ENCODE measurements at places on chromosomes 6 and 20.
A peak's percentile ranks its signal among the peaks of the same experiment; 100 is the strongest.

GRCh38 chr20:52190437-52191131 is 995 bp downstream of the ZFP64 start:
- DNase-seq: peak; percentile 29

DNA sequence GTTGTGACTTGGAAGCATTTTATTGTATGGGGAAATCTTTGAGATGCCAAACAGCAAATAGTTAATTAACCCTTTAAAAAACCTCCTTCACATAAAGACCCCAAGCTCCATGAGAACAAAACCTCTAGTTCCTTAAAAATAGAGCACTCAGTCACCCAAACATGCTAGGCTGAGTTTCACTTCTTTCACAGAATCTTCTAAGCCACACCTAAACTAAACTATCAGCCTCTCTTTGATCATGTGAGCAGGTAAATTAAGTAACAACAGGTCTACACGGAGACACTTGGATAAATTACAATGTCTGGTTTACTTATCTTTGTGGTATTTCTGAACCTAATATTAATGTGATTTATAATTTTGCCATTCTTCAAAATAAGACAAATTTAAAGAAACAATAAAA is 205.2 kb upstream of the MARCKS start:
- no peak for DNase-seq

DNA sequence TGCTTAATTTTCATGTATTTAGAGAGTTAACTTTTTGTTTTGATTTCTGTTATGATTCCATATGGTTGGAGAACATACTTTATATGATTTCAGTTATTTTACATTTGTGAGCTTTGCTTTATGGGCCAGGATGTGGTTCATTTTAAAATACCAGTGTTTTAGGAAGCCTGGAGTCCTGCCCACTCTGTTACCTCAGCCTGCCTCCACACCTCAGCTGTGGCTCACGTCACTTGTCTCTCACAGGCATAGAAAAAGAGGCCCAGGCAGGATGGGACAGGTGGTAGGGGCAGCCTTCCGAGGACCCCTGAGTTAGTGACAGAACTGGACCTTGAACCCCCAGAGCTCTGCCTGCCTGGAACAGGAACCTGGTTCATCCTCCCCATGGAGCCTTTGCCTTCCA is 16.0 kb downstream of the PSMF1 start:
- no peak for DNase-seq

- DNase-seq: no peak
Measured at GRCh38 chr6:137224799-137225198, 5.6 kb upstream of the IFNGR1 start.

- peak; percentile 91 for DNase-seq
Measured at GRCh38 chr20:6566821-6567220, 200.7 kb upstream of the BMP2 start.

DNA sequence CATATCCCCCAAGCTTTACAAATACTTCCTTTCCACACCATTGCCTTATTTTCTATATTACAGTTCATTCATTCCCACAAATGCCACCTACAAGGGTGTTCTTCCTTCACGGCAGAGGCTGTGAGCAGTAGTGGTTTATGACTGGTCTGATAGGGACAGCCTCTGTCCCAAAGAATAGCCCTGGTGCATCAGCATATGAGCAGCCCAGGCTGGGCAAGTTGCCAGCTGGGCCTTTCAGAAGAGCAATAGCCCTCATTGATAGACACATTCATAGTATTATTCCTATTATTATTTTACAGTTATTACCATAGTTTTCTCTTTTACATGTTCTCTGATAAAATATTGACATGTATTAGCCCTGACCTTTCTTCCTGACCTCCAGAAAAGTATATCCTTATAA is 149.9 kb downstream of the MMS22L start:
- peak; percentile 9 for DNase-seq

DNA sequence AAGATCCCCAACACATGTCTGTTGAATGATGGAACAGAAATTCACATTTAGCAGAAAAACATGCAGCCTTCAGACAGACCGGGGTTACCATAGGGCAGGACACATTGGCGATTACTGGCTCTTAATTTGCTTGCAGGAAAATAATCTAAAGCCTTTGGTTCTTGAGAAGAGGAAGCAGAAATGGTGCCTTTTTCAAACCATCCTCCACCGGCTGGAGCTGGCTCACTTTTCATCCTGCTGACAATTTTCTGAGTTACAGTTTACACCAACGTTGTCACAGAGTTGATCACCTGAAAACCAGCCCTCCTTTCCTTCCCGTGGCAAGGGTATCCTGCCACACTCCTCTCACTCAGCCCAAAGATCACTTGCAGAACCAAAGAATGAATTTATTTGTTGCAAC is 32.6 kb downstream of the SF3B5 start:
- no peak for DNase-seq

DNA sequence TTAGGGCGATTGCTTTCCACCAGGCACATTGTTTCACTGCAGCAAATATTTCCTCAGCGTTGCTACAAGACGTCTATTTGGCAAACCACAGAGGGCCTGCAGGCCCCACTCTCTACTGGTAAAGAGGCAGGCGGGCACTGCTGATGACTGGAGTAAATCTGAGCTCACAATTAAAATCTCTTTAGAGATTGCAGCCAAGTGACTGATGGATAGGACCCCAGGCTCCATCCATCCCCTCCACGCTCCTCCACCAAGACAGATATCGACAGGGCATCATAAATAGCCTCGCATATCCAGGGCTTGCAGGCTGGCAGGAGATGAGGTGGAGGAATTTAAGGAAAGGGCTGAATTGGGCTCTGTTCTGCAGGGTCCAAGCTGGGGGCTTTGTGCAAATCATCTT is 50.4 kb upstream of the MDGA1 start:
- no peak for DNase-seq

DNA sequence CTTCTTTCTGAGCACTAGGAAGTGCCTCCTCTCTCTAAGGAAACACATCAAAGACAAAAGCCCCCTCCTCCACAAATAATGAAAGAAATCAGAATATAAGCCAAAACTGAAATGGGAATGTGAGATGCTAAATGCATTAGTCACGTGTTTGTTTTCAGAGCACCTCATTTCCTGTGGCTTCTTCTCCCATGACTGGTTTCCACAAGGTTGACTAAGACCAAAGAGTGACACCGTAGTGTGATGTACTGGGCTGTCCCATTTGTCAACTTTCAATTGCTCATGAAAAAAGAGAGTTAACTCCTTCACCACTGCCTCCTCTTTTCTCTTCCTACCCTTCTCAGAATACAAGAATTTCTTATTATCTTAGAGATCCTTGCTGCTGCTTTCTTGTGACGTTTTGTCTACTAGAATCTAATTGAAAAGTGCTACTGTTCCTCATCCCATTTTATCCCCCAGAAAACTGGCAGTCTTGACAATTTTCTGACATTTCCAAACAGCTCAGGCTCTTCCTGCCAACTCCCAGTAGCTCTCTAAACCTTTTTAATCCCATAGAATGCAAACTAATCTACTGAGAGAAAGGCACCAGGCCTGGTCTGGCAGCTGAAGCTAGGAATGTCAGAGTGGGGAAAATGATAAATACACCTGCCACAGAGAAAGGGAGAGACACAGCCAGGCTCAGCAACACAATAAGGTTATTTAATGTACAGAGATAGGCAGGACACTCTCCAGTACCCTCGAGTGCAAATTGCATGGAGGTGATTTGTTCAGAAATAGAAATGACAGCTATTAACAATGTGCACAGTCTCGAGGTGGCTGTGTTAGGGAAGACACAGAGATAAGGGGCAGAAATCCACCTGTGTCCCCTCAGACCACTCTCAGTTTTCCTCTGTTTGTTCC is 671.7 kb upstream of the NRSN1 start:
- DNase-seq: peak; percentile 35

GRCh38 chr6:75495011-75495410 is 1.4 kb upstream of the FILIP1 start:
- no peak for DNase-seq

GRCh38 chr6:44571510-44571909 is 184.0 kb downstream of the CDC5L start:
- no peak for DNase-seq

- DNase-seq: no peak
Measured at GRCh38 chr6:142558786-142559185, 257.0 kb downstream of the ADGRG6 start.

GRCh38 chr20:13261460-13262301 is 40.6 kb downstream of the ISM1 start:
- peak; percentile 62 for DNase-seq

- no peak for DNase-seq
Measured at GRCh38 chr20:48262466-48262865, 477.2 kb upstream of the SULF2 start.

GRCh38 chr20:45853484-45853883 is 3.7 kb downstream of the ACOT8 start:
- DNase-seq: no peak

DNA sequence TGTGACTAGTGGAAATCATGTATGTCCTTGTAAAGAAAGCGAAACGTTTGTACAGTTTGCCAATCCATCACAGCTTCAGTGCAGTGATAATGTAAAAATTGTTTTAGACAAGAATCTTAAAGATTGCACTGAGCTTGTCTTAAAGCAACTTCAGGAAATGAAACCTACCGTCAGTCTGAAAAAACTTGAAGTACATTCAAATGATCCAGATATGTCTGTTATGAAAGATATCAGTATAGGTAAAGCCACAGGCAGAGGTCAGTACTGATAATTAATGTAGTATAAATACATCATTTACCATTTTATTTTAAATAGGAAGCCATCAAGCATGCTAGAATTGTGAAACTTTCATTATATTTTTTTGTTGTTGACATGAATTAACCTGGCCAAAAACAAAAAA is 60.9 kb upstream of the SMIM8 start:
- no peak for DNase-seq

- no peak for DNase-seq
Measured at GRCh38 chr20:9093218-9093957, 24.5 kb downstream of the PLCB4 start.
